Activated T-helper 9 cell treated with anti-CD3 and anti-CD28 coated beads, Interleukin-2, amount 50 U/mL, for 16 hours (primary cell): ENCODE measurements at places on chromosomes 1 and 21.

- DNase-seq = no peak
Observed at GRCh38 chr1:60510162-60510561, 436.6 kb upstream of the C1orf87 start.

- DNase-seq = no peak
Observed at GRCh38 chr1:207077012-207077411, 11.6 kb upstream of the C4BPB start.

- no peak for DNase-seq
Observed at GRCh38 chr1:183235503-183235902, 49.4 kb downstream of the LAMC2 start.

DNA sequence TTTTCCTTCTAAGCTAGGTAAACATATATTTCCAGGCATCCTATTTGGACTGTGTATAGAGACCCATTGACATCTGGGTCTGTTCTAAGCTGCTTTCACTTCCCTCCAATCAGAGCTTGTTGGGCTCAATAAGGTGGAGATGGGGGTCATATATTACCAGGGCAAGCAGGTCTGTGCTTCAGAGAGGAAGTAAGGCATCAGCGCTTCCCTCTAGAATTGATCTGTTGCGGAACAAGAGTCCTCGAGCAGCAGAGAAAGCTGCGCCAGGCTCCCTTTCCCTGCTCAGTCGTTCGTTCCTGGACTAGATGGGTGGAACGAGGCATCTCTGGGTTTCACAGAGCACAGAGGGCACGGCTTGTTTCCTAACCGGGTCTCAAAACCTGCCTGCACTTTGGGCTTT lies 63.5 kb downstream of the DISC1 start:
- DNase-seq = no peak

DNA sequence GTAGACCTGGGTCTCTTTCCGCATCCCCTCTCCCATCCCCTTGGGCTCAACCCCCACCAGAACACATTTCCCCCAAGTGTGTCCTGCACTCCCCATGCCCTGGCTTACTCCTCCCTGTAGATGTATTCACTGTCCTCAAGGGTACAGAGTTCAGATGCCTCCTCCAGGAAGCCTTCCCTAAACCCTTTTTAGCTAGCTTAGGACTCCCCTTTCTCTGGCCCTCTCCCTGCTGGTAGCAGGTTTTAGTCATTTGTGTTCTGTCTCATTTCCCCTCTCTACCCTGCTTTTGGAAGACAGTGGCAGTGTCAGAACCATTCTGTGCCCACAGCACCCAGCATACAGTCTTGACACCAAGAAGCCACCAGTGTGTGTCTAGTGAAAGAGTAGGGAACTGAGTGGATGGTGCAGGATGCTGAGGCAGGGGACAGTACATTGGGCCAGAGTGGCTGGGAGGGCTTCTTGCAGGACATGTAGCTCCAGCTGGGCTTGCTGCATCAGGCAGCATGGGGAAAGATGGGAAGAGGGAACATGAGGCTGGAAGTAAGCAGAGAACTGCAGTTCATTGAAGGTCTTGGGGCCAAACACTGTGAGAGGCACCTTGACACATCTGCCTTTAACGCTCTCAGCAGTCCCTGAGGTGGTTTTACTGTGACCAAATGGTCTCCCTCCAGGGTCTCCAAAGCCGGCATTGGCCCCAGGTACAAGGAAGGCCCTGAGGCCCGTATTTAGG lies 2.5 kb downstream of the FOXO6 start:
- DNase-seq = no peak

- no peak for DNase-seq
Observed at GRCh38 chr1:25447547-25447946, 16.9 kb downstream of the MACO1 start.

- no peak for DNase-seq
Observed at GRCh38 chr1:204075139-204075521, 2.2 kb downstream of the SOX13 start.

DNA sequence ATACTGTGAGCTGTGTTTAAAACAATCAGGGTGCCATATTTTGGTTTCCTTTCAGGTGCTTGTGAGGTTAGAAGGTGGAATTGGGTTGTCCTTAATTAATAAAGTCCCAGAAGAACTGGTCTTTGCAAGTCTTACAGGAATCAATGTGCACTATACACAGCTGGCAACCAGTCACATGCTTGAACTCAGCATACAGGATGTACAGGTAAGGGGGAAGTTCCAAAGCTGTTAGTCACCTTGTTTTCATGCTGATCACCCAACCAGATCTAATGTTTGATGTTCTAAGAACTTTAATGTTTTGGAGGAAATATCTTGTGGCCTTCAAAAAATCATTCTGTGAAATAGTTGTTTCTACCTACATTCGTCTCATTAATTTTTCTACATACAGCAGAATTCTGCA lies 156.3 kb downstream of the VPS13D start:
- peak; percentile 3 for DNase-seq

DNA sequence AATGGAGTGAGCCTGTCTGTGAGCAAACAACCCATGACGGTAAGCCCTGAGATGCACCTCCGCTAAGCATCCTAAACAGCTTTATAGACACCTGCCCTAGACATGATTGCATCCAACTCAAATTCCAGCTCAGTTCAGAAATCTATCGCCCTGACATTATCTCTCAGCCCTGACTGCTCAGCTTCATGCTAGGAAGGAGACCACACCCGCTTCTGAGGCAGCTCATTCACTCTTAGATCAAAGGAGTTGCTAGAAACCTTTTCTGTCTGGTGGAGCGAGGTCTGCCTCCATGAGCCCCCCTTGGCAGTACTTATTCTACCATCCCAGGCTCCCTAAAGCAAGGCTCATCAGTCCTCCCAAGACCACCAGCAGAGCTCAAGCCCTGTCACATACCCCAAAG lies 17.0 kb downstream of the IL10RB start:
- no peak for DNase-seq

- no peak for DNase-seq
Observed at GRCh38 chr1:23050201-23050600, 30.9 kb downstream of the KDM1A start.

DNA sequence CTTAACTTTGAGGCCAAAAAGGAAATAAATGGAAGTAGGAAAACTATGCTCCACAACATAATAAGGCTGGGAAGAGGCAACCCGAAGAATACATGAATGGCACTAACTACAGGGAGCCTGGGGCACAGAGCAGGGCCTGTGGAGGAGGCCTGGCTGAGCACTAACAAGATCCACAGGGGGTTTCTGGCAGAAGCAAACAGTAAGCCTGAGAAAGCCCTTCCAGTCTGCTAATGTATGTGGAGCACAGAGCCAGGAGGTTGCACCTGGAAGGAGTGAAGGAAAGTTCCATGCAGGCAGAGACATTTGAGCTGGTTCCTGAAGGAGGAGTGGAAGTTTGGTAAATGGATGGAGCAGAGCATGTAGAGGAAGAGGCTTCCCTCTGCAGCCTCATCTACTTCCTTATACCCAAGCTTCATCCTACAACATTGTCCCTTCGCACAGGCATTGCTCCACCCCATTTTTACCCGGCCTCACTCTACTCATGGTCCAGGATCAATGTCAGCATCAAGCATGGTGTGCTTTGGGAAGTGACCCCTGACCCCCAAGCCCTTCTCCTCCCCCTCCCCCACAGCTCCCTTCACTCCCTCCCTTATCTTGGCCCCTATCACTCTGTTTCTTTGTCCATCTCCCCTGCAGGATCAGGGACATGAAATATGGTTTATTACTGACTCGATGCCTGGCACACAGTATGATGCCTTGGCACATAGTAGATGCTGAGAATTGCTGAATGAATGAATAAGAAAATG lies 23.3 kb downstream of the SHISA4 start:
- DNase-seq = no peak

DNA sequence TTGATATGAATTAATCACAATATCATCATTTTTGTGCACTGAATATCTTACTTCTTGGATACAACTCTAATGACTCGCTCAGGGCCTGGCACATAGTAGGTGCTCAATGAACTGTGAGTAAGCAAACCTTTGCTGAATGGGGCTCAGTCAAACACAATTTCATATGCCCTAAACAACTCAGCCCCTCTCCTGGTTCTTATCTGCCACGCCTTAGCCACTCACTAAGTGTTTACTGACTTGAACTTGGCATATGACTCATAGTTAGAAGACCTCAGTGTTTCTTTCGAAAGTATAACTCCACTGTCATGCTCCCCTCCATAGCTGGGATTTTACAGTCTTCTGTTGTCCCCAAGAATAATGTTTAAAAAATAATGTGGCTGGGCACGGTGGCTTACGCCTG lies 4.8 kb upstream of the IFNLR1 start:
- DNase-seq = no peak

DNA sequence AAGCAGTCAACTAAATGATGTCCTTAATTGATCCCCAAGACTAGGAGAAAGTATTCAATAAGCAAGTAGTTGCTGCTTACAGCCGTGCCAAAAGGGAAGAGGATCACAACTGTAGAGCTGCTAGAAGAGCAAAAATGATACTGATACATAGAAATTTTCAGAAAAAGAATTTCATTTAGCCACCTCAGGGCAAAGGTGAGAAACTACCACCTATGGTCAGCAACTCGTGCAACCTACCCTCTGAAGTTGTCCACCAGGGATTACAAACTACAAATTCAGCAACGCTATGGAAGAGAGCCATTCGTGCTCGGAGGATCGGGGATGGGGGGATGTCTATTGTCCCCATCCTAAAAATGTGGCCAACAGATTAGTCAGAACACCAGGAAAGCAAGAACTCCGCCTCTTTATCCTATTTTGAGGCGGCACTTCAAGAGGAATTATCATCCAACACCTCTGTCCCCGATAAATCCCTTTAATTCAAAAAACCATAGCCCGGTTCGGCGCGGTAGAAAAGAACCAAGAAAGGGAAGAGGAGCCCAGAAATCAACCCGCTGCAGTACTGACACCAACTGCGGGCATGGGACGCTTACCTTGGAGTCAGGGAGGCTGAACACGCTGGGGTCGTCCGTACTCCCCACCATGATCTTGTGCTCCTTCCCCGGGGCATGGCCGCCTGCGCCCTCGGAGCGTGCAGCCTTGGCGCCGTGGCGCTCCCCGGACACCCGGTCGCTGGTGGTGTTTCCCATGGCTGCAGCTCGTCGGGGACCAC lies 687 bp downstream of the PRKAB2 start:
- DNase-seq = no peak

DNA sequence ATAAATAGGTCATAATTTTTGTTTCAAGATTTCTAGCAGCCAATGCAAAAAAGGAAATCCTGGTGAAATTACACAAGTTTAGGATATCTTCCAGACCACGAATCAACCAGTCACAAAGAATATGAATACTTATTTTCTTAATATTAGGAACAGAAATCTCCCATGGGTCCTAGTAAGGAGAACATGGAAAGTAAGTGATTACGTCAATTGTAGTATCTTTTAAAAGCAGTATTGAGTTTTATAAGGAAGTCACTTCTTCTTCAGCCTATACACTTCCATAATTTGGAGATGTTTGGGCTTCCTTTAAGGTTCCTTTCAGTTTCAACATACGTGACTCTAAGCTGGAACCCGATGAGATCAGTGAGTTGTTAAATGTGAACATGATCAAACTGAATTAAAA lies 534.5 kb downstream of the USP25 start:
- no peak for DNase-seq

- DNase-seq = no peak
Observed at GRCh38 chr1:165884690-165885304, 57.4 kb downstream of the UCK2 start.

GRCh38 chr1:240405751-240406150 lies 206.2 kb downstream of the GREM2 start:
- DNase-seq = no peak

DNA sequence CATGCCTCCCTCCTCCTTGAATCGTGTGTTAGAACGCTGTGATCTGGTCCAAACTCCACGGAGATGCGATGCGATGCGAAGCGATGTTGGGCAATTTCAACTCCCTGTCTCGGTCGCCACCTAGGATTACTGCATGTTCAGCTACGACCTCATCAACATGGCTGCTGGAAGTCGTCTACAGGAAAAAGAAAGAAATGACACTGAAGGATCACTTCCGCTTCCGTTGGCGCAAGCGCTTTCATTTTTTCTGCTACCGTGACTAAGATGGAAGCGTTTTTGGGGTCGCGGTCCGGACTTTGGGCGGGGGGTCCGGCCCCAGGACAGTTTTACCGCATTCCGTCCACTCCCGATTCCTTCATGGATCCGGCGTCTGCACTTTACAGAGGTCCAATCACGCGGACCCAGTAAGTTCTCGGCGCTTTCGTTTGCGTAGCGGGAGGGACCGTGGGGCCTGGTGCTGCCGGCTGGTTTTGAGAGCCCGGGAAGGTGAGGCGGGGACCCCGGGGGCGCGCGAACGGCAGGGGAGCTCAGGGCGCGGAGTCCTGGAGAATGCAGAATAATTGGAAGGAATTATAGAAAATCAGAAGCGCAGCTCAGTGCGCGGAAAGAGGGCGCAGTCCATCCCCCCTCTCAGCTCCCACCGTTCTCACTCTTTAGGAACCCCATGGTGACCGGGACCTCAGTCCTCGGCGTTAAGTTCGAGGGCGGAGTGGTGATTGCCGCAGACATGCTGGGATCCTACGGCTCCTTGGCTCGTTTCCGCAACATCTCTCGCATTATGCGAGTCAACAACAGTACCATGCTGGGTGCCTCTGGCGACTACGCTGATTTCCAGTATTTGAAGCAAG lies at the start of gene PSMB4:
Gene PSMB4 (plus strand): TSS at position 250 of the 848 bp plus-strand sequence. CDS start 15 bp downstream, at position 265.
- peak; percentile 66 for DNase-seq

- DNase-seq = no peak
Observed at GRCh38 chr1:88976235-88976634, 16.2 kb downstream of the KYAT3 start.
